Stromal cell of bone marrow (primary cell): ENCODE measurements at places on chromosomes 12 and 14.

DNA sequence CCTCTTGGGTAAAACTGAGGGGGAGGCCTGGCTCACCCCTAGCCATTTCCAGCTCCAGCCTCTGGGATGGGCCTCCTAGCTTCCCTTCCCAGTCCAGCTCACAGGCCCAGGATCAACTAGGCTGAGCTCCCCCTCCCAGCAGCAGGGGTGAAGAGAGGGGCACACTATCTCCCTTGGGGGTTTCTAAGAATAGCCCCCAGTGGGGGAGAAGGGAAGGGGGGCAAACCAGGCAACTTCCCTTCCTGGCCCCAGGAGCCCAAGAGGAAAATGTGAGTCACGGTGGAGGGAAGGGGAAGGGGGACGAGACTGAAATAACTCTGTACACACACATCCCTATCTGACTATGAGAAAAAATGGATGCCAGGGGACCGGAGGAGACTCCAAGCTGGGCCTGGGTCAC is 9.0 kb downstream of the ADCY6 start:
- peak; percentile 86 for DNase-seq

DNA sequence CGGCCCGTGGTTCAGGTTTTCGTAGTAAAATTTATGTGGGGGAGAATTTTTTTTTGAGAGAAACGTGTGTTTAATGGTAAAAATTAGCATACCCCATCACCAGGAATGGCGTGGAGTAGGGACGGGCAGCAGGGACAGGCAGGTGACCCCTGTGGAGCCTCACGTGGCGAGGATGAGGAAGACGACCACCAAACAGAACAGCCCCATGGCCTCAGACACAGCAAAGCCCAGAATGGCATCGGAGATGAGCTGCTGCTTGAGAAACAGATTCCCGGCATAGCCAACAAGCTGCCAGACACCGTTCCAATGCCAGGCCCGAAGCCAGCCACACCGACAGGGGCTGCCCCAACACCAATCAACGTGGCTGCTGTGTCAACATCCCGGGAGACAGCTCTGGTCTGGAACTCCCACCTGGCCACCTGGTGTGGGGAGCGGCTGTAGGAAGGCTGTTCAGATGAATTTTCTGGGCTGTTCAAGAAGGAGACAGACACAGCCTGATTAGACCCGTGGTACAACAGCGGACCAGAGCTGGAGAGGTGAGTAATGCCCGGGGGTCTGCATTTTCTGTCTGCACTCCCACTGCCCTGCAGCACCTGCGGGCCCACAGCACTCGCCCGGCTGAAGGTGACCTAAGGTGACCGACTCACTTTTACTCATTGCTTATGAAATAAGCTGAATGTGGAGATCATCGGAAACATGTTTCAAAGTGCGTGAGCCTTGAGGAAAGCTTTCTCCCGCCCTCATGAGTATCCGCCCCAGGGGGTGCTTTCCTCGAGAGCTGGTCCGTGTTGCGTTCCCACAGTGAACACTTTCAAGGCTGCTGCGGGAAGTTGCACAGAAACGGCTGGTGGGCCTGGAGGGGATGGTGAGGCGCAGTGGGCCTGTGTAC is 10.6 kb downstream of the TMEM121 start:
- DNase-seq, result no peak

DNA sequence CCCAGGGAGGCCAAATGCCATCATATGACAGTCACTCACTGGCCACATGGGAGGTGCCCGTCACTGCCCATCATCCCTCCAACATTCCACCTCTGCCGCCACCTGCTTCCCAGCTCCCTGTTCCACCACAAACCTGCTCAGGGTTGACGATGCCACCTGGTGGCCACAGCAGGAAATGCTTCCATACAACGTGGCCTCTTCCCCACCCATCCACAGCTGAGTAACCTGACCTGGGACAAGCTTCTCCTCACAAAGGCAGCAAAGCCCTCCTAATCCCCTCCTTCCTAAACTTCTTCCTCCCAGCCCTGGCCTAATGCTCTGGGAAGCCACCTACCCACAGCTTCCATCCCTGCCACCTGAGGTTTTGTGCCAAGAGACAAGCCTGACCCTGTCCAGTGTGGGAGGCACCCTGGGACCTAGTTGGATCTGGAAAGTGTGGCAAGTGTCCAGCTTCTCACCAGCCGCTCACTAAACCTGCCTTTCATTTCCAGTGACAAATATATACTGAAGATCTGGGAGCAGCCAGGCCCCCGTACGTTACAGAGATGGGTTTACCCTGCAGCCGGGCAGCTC is 4.3 kb downstream of the DEGS2 start:
- DNase-seq, result no peak

GRCh38 chr12:10540776-10541205 is 35.1 kb downstream of the EIF2S3B start:
- DNase-seq, result peak; percentile 81

- DNase-seq, result peak; percentile 25
Observed at GRCh38 chr12:77796775-77797174, 33.9 kb upstream of the NAV3 start.

DNA sequence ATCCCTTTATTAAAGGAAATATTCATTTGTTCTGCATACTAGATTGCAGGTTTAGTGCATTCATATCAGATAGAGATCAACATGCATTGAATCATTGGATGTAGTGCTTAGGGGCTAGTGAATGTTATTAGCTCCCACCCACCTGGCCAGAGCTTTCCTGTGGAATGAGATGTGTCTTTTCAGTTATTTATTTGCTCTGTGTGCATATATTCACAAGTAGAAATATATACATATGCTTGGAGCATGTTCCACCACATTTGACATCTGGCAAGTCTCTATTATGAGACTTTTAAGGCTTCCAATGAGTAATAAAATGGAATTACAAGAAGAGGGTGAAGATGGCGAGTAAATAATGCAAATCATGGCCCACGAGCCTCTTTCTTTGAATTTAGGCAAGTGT is 180.0 kb upstream of the LMO3 start:
- DNase-seq, result no peak

GRCh38 chr12:11684393-11684792 is 34.9 kb downstream of the ETV6 start:
- no peak for DNase-seq

DNA sequence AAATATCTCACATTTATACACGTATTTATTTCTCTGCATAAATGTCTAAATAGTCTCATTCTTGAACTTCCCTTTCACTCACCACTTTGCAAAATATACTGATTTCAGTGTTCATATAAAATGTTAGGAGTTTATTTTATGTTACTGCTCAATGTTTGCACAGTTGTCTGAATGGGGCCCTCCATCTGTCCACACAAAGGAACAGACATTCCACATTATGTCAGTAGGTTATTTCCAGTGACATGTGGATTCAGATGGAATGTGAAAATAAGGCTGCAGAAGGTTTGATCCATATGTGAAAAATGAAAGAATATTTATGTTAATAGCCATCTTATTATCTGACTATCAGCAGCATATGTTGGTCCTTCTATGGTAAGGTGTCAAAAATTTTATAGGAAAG is 994.4 kb upstream of the SEL1L start:
- no peak for DNase-seq

DNA sequence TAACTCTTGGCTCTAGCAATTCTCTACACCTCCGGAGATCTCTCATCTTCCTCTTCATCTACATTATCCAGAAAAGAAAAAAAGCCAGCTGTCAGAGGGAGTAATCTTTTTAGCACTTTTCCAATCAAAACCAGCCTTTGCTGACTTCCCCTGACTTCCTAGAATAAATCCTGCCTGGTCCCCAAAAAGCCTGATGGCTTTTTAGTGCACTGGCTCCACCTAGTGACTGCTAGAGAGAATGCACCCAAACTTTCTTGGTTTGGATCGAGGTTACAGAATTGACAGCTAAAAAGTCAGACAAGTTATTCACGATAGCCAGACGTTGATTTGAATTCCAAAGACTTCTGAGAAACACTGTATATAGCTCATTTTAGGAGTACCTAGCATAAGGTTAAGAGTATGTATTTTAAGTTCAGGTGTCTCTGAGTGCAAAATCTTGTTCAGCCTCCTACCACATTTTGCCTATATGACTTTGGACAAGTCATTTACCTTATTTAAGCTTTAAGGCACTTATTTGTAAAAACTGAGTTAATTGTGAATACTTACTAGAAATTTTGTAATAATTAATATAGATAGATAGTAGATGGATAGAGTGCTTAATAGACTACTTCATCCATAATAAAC is 185.7 kb upstream of the GRIN2B start:
- peak; percentile 30 for DNase-seq

DNA sequence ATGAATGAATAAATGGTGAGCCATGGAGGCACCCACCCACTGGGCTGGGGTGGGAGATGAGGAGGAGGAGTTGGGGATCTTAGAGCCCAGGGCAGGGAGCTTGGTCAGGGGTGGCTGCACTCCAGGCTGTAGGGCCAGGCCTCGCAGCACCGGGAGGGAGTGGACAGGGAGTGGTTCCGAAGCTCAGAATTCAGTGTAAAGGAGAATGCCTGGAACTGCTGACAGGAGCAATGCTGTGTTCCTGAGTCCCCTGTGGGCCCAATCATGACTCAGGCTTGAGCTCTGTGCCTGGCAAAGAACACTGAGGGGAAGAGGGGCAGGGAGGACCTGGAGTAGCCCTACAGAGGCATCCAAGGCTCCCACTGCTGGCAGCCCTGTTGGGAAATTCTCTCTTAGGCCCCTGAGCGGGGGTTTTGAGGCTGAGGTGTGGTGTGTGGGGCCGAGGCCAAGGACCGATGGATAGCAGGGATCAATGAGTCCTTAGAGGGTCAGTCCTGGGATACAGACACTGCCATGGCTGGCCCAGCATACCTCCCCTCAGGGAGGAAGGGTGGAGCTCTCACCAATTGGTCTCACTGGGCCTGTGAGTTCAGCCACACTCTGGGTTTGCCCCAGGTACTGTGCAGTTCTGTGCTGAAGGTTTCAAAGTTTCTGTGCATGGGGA is 9.5 kb upstream of the RABGGTA start:
- DNase-seq, result peak; percentile 54

GRCh38 chr14:51776102-51776894 is 84.1 kb upstream of the GNG2 start:
- peak; percentile 54 for DNase-seq

- no peak for DNase-seq
Observed at GRCh38 chr12:131122631-131123030, 168.9 kb downstream of the ADGRD1 start.

GRCh38 chr12:131865180-131865875 is 29.1 kb upstream of the ULK1 start:
- no peak for DNase-seq
